ENCODE measurements at places on chromosomes 11 and 22. TPM values are rescaled to one million over a fixed set of nuclear protein-coding genes. Genes with fewer than 3 reads are reported as not detected.

- H3K27ac ChIP-seq, result no peak overlapping the region
- no peaks in the 10 kb centered on the region for H3K4me1 ChIP-seq
- no peak overlapping the region for H3K4me3 ChIP-seq
- H3K36me3 ChIP-seq, result no peaks in the 10 kb centered on the region
These were observed 10.1 kb downstream of the IRAG1 start for GRCh38 chr11:10683429-10683828.

GRCh38 chr11:70786021-70786665 is 387.8 kb downstream of the CTTN start:
- no peak overlapping the region for H3K4me3 ChIP-seq
- no peak for DNase-seq
- no peaks in the 10 kb centered on the region for H3K4me1 ChIP-seq

DNA sequence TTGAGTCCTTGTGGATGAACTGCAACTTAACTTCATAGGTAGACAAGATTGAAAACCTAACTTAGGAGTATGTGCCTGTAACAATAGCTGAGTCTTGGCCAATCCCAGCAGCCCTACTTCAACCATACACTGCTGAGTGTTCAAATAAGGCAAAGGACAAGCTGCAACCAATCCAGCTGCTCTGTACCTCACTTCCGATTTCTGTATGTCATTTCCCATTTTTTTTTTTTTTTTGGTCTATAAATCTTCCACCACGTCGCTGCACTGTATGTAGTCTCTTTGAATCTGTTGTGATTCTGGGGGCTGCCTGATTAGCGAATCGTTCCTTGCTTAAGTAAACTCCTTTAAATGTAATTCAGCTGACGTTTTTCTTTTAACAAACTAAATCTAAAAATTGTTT is 35.4 kb upstream of the FLI1 start:
- H3K27ac ChIP-seq, result no peak overlapping the region
- DNase-seq, result no peak
- no peaks in the 10 kb centered on the region for H3K27me3 ChIP-seq

DNA sequence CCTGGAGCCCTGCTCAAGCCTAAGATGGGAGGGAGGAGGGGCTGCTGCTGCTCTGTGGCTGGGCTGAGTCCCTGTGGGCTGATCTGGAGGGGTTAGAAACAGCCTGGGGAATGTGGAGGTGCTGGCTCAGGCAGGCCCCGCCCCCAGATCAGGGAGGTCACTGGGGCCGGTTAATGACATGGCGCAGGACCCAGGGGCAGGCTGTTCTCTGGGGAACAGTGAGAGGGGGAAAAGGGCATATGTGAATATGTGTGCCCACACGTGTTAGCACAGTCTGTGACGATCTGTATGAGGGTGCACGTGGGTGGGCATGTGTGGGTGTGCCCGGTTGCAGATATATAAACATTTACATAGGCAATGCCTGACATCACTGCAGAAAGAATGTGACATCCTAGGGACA is 143.5 kb downstream of the MIAT start:
- H3K27me3 ChIP-seq, result no peaks in the 10 kb centered on the region
- H3K4me3 ChIP-seq, result no peak overlapping the region
- peak; percentile 30 for DNase-seq
- H3K4me1 ChIP-seq, result peaks cover 3% of the 10 kb centered on the region
- H3K36me3 ChIP-seq, result no peaks in the 10 kb centered on the region

- H3K4me3 ChIP-seq, result no peak overlapping the region
- no peak for DNase-seq
- no peak overlapping the region for H3K27ac ChIP-seq
- peaks cover 43% of the 10 kb centered on the region for H3K4me1 ChIP-seq
- no peaks in the 10 kb centered on the region for H3K36me3 ChIP-seq
These were observed 260.0 kb downstream of the SOX6 start for GRCh38 chr11:16096336-16096735.

DNA sequence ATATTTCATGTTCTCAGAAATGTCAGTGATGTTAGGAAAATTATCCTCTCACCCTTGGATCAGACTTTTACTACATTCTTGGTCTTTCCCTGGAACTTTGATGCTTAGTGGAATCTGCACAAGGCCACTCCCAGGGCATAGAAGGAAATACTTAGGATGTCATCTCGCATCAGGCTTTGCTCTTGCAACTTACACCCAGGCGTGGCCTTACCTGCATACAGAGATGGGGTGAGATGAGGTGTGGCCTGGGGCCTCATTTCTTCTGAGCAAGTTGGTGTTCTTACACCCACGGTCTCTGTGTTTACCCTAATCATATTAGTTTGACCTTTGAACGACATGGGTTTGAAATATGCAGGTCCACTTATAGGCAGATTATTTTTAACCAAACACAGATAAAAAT is 19.0 kb upstream of the OR52K2 start:
- peak; percentile 27 for DNase-seq
- no peak overlapping the region for H3K27ac ChIP-seq
- H3K27me3 ChIP-seq, result no peaks in the 10 kb centered on the region
- H3K4me1 ChIP-seq, result peaks cover 21% of the 10 kb centered on the region

The TUT1 gene
- 27.2 TPM for total RNA-seq

DNA sequence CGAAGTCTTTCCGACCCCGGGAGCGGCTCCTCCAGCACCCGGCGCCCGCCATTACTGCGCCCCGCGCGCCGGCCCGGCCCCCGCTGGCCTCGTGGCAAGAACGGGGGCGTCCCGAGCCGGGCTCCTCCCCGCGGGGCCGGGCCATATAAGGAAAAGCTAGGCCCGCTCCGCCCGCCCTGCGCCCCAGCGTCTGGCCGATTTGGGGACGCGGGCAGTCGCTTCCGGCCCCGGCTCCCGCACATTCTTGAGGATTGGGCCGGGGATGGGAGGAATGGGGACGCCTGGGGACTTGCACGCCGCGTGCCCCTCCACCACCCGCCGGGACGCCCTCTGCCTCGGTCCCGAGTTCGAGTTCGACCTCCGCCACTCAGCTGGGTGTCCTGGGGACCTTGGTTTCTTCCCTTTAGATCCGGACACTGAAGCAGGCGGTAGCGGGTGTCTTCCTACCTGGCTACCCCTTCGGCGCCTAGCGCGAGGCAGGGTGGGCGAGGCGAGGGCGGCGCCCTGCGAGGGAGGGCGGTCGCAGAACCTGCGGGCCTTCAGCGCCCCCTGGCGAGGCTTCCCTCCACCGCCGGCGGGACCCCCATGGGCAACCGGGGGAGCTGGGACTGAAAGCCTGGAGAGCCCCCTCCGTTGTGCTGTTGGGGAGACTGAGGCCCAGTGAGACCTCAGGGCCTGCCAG is 3.8 kb downstream of the SMTN start:
- no peak for DNase-seq
- no peaks in the 10 kb centered on the region for H3K27me3 ChIP-seq
- H3K4me1 ChIP-seq, result peaks cover 23% of the 10 kb centered on the region
- peaks cover 1% of the 10 kb centered on the region for H3K36me3 ChIP-seq
- H3K27ac ChIP-seq, result no peak overlapping the region

DNA sequence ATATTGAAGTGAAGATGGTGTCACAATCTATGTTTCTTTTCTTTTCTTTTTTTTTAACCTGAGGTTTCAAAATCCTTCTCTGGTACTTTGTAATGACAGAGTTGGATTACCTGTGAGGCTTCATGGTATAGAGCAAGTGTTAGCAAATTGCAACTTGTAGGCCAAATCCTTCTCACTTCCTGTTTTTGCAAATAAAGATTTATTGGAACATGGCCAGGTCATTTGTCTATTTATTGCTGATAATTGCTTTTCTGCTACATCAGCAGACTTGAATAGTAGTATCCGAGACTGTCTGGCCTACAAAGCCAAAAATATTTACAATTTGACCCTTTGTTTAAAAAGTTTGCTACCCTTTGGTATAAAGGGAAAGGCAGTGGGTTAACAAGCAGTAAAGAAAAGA is 1059.4 kb upstream of the CCDC90B start:
- H3K36me3 ChIP-seq, result no peaks in the 10 kb centered on the region
- H3K27ac ChIP-seq, result no peak overlapping the region
- H3K4me3 ChIP-seq, result no peak overlapping the region

The IL17REL gene
- not detected for total RNA-seq

The DEFB131B gene
- total RNA-seq, result not detected

DNA sequence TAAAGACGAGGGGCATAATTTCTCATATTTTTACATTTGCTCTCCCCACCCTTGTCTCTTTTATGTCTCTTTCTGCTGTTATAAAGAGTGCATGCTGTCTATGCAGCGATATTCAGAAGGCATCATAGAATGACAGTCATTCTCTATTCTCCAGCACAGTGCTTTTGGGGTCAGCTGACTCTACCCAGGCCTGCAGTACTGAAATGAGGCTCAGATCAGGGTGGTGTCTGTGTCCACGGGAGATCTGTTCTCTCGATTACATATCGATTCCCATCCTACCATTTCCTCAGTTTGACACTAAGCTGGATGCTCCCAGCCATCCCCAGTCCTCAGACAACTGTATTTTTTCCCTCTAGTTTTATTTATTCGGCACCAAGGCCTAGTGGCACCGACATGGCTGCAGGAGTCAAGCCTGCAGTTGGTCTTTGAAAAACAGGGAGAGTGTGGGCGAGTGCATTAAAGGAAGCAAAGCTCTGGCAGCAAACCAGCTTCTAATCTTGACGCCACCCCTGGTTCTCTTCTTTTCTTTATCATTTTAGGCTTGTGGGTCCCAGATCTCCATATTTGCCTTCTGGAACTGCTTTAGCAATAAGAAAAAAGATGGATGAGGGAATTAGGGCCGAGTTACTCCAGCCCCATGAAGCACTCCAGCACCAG is 71.6 kb upstream of the PICALM start:
- H3K27me3 ChIP-seq, result no peaks in the 10 kb centered on the region
- no peak overlapping the region for H3K4me3 ChIP-seq
- DNase-seq, result no peak
- H3K4me1 ChIP-seq, result peaks cover 45% of the 10 kb centered on the region
- no peaks in the 10 kb centered on the region for H3K36me3 ChIP-seq

DNA sequence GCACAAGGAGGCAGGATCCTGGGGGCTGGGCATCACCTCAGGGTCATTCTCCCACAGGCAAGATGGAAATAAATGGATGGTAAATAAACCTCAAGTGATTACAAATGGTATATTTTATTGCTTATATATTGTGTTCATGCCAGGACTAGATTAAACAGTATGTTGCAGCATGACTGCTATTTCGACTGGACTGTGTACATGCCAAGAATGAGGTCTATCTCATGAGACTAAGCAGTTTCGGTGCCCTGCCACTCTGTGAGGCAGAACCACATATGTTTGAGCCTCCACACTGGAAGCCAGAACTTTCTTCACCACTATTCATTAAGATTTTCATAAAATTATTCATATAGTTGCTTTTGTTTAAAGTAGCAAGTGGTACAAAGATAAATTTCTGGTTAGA is 140.2 kb downstream of the DDX10 start:
- no peaks in the 10 kb centered on the region for H3K27me3 ChIP-seq
- H3K4me1 ChIP-seq, result 0 out of 2 replicates have a peak, but pooled peaks cover 5% of the 10 kb centered on the region
- H3K27ac ChIP-seq, result no peak overlapping the region
- H3K36me3 ChIP-seq, result no peaks in the 10 kb centered on the region
- no peak overlapping the region for H3K4me3 ChIP-seq

The DHCR7 gene
- 371 TPM for total RNA-seq

The ENTHD1 gene
- not detected for total RNA-seq

DNA sequence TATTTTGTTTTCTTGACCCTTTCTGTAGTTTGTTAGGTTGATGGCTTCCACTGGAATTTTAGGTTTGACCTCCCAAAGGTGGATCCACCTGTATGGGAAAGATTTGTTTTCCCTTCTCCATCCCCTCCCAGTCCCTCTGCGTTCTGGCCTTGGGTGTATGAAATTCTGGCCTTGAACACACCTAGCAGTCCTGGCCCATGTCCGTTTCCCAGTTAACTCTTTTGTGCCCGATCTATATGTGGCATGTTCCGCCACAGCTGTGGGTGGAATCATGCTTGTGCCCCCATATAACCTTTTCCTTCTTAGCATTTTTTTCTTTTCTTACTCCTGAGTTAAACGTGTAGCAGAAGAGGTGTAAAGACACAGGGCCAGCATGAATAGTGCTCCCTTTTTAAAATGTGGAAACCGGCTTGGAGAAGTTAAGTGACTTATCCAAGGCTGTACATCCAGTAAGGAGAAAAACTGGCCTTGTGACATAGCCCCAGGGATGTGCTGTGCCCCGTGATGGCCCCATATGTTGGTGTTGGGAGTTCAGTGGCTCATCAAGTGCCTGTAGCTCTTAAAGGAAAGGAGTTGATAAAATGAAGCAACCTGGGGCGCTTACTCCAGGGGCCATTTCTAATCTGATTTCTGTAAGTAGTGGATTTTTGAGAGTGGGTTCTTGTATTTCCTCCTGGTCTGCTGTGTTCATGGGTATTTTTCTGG is 39.3 kb downstream of the ZNRF3 start:
- H3K4me1 ChIP-seq, result peaks cover 93% of the 10 kb centered on the region
- no peak overlapping the region for H3K4me3 ChIP-seq

DNA sequence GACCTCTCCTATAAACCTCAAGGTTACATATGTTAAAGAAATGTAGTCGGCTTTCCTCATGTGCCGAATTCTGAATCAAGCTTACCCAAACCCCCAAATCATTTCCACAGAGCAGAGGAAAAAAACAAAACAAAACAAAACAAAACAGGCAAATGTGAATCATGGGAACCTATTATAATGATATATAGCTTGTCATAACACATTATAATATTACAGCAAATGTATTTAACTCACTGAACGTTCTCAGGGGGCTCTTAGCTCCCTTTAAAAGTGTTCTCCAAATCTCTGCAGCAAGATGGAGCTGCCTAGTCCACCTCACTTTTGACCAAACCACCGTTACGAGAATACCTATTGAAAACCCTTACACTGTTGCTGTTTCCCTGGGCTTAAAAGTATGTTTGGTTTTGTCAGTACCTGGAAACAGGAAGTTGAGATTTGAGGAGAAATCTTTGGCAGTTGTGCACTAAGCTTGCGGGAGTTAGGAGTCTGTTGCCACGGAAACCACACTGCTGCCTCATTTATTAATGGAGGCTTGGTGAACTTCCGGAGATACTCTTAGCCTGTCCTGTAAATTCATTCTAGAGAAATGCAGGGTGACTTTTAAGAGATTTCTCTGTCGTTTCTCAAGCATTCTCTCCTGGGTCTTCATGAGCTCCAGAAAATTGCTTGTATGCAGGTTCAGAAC is 167.0 kb upstream of the RASSF10 start:
- DNase-seq, result no peak
- no peak overlapping the region for H3K4me3 ChIP-seq
- H3K27ac ChIP-seq, result no peak overlapping the region
- no peaks in the 10 kb centered on the region for H3K27me3 ChIP-seq
- H3K4me1 ChIP-seq, result peaks cover 49% of the 10 kb centered on the region

- peaks cover 2% of the 10 kb centered on the region for H3K27me3 ChIP-seq
- H3K4me1 ChIP-seq, result no peaks in the 10 kb centered on the region
- H3K36me3 ChIP-seq, result no peaks in the 10 kb centered on the region
- H3K27ac ChIP-seq, result no peak overlapping the region
These were observed 121.9 kb upstream of the HSD17B12 start for GRCh38 chr11:43558556-43559127.

GRCh38 chr22:23197836-23198235 is 17.5 kb downstream of the BCR start:
- no peak overlapping the region for H3K4me3 ChIP-seq
- H3K27ac ChIP-seq, result no peak overlapping the region
- H3K36me3 ChIP-seq, result no peaks in the 10 kb centered on the region
- DNase-seq, result no peak
- H3K27me3 ChIP-seq, result no peaks in the 10 kb centered on the region
